ENCODE measurements at places on chromosomes 1 and 21.
A peak's percentile ranks its signal among the peaks of the same experiment; 100 is the strongest.

DNA sequence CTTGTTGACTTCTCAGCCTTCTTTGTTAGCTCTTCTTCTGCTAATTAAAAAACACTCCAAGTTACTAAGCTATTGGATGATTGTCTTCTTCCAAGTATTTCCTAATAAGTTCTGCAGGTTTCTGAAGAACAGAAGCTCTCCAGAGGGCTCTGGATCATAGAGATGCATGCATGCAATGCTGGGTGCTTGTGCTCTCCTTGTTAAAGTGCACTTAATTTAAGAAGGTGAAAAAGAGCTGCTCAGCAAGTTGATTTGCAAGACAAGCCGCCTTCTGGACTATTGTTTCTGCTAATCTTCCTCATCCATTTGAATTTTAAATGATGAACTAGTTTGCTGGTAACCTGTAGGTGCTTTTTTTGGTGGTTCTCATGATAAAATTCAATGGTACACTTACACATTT lies 16.1 kb downstream of the RRP15 start:
- no peak for DNase-seq

DNA sequence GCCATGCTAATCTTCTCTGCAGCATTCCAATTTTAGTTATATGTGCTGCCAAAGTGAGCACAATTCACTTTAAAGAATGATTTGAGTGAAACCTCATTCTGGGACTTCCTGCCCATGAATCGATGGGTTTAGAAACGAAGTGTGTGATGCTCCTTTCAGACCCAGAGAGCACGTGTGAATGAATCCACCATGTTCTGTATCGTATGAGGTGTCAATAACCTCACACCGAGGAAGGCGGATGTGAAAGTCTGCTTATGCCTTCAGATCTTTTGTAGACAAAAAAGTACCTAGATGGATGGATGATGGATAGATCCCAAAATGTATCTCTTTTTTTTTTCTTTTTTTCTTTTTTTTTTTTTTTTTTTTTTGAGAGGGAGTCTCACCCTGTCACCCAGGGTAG lies 13.8 kb downstream of the UBASH3A start:
- no peak for DNase-seq

DNA sequence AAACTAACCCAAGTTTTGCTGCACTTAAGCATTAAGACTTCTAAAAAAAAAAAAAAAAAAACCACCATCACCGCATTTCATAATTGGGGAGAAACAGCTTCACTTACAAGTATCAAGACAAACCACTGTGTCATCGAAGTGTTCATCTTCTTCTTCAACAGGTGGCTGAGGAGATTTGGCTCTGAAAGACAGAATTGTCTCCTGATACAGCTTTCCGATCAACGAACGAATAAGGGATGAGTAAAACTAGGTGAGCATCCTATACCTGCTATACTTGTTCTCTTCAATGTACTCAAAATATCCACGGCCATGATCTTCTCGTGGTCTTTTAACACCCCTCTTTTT lies 2.0 kb downstream of the HNRNPU start:
- DNase-seq, result no peak

DNA sequence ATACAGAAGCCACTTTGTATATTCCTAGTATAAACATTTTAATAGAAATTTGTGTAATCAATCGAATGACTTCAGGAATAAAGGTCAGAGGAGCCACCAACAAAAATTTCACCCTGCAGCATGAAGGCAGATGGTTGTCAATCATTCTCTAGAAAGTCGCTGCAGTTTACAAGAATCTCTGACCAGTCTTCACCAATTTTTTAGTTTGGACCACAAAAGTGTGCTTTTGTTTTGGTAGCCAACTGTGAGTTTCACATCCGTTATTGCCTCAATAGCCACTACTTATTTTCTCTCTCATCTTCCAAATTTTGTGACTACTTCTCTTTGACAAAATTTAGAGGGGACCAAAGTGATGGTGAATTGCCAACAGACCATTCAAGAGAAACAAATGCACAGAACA lies 1155.6 kb downstream of the AMY1C start:
- DNase-seq, result no peak

DNA sequence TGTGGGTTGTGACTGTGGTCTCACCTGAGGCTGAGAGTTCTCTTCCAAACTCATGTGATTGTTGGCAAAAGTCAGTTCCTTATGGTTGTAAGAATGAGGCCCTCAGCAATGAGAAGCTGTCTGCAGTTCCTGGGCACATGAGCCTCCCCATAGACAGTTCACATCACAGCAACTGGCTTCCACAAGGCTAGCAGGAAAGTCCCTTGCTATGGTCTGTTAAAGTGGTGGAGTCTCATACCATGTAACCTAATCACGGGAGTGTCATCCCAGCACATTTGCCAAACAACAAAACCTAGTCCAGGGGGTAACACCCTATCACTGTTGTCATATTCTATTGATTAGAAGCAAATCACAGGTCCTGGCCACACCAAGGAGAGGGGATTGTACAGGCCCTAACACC lies 163.8 kb downstream of the BACH1 start:
- DNase-seq, result no peak

- no peak for DNase-seq
Measured at GRCh38 chr1:101325144-101325543, 88.3 kb downstream of the S1PR1 start.

GRCh38 chr1:1959840-1960479 lies 40.9 kb upstream of the TMEM52 start:
- DNase-seq, result peak; percentile 92

GRCh38 chr1:159077120-159077961 lies 775 bp upstream of the AIM2 start:
- DNase-seq, result no peak

DNA sequence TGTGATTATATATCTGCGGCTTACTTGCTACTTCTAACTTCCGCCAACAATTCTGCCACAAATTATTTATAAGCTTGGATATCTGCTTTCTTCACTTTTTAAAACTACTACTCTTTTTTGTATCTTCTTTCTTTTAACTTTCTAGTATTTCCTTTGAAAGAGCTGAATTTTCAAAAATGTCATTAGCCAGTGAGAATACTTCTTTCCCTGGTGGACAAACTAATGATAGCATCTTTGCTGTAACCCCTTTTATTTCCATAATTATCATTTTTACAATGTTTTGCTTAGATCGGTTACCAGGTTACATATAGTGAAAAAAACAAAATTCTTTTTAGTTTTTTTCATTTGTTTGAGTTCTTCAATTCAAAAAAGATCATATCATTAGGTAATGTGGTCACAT lies 355.9 kb upstream of the ADGRL4 start:
- DNase-seq, result no peak

DNA sequence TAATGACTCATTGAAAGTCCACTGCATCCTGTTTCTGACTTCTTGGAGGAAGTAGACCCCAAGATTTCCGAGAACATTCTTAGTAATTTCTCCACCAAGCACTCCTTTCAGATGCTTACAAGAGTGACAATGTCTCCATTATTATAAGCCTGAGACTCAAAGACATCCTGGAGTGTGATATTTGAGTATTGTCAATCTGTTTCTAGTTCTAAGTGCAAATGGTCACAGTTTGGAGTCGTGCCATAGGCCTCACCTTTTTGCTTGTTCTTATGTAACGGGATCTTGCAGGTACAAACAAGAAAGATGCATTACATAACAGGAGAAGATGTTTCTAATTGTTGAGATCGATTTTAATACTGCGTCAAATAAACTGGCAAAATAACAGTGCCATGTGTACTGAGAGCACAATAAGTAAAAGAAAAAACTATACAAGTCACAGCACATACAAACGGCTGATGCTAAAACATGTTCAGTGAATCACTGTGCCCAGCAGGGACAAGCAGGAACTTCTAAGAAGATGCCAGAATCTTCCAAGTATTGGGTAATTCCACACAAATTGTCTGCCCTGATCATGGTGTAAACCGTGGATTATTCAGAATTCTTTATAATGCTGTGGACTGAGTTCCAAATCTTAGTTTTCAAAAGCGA lies 54.1 kb downstream of the CD2 start:
- no peak for DNase-seq

- DNase-seq, result no peak
Measured at GRCh38 chr1:30535595-30536325, 187.6 kb downstream of the MATN1 start.

Measured in NCI-H1105 (cell line).